Body of pancreas (tissue), 4 donors: ENCODE measurements at places on chromosomes 2 and 18. TPM values are rescaled to one million over a fixed set of nuclear protein-coding genes. Genes with fewer than 3 reads are reported as not detected.

The PDE1A gene
- 4.2 TPM for total RNA-seq

- H3K27ac ChIP-seq: no peak overlapping the region
- no peaks in the 10 kb centered on the region for H3K27me3 ChIP-seq
- DNase-seq: peak; percentile 10
- no peaks in the 10 kb centered on the region for H3K36me3 ChIP-seq
- H3K4me1 ChIP-seq: no peaks in the 10 kb centered on the region
Measured at GRCh38 chr18:32200766-32201165, 10.9 kb downstream of the MEP1B start.

- peak overlapping the region; percentile 91 for H3K4me3 ChIP-seq
- no peaks in the 10 kb centered on the region for H3K27me3 ChIP-seq
- no peak for DNase-seq
- H3K36me3 ChIP-seq: no peaks in the 10 kb centered on the region
Measured at GRCh38 chr2:61016392-61017002, 1.0 kb upstream of the PEX13 start.

DNA sequence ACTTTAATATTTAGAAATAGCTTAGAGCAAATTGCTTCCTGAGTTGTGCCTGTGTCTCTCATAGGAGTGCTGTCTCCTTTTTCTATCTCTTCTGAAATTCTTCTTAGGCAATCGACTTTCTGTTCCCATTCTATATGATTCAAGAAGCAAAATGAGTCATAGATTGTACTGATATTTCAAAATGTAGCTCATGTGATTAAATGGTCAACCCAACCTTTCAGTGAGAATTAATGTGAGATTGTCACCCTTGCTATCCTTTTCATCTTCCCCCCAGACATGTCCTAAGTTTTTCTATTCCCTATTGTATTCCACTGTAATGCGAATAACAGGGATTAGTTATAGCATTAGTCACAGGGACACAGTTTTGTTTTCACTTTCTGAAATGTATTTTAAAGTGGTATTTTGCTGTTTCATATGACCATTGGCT, 413.6 kb downstream of the THSD7B start:
- no peaks in the 10 kb centered on the region for H3K27me3 ChIP-seq
- H3K27ac ChIP-seq: no peak overlapping the region
- no peak for DNase-seq
- no peaks in the 10 kb centered on the region for H3K4me1 ChIP-seq
- H3K4me3 ChIP-seq: no peak overlapping the region

GRCh38 chr2:133755480-133756300, 187.4 kb upstream of the NCKAP5 start:
- no peaks in the 10 kb centered on the region for H3K27me3 ChIP-seq
- no peaks in the 10 kb centered on the region for H3K36me3 ChIP-seq
- no peak overlapping the region for H3K27ac ChIP-seq
- no peaks in the 10 kb centered on the region for H3K4me1 ChIP-seq
- no peak for DNase-seq

DNA sequence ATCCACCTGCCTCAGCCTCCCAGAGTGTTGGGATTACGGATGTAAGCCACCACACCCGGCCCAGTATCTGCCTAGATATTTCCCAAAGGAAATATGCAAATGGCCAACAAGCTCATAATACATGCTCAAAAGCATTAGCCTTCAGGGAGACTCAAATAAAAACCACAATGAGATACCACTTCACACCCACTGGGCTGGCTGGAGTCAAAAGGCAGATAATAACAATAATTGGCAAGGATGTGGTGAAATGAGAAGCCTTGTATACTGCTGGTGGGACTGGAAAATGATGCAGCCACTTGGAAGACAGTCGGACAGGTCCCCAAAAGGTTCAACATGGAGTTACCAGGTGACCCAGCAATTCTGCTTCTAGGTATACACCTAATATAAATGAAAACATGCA, 20.5 kb upstream of the ZNF516 start:
- no peak overlapping the region for H3K27ac ChIP-seq
- H3K27me3 ChIP-seq: no peaks in the 10 kb centered on the region
- H3K4me3 ChIP-seq: no peak overlapping the region
- H3K36me3 ChIP-seq: no peaks in the 10 kb centered on the region
- no peak for DNase-seq
- peaks cover 3% of the 10 kb centered on the region for H3K4me1 ChIP-seq

GRCh38 chr18:74069178-74070050, 78.2 kb downstream of the FBXO15 start:
- no peak for DNase-seq

DNA sequence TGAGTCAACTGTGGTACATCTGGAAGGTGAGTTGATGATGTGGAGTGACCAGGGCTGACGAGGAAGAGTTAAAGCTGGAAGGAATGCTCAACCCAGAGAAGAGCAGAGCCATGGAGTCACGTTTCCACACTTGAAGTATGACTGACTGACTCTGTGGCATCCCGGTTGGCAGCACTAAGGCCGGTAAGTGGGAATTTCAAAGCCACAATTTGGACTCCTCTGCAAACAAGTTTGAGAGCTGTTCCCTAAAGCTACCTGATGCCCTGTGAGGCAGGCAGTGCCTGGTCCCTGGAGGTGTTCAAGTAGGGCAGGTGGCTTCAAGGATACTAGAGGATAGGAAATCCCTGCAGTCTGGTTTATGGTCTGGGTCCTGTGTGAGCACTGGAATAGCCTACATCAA, 69.3 kb upstream of the ITGB6 start:
- DNase-seq: no peak
- peak overlapping the region; percentile 97 for H3K27ac ChIP-seq
- H3K4me1 ChIP-seq: peaks cover 62% of the 10 kb centered on the region
- H3K36me3 ChIP-seq: no peaks in the 10 kb centered on the region
- H3K4me3 ChIP-seq: no peak overlapping the region
- H3K27me3 ChIP-seq: no peaks in the 10 kb centered on the region
